Stimulated activated CD8-positive, alpha-beta memory T cell treated with anti-CD3 and anti-CD28 coated beads, Interleukin-4, amount 100 ng/mL, for 48 hours (primary cell): ENCODE measurements at places on chromosomes 6 and 20.

DNA sequence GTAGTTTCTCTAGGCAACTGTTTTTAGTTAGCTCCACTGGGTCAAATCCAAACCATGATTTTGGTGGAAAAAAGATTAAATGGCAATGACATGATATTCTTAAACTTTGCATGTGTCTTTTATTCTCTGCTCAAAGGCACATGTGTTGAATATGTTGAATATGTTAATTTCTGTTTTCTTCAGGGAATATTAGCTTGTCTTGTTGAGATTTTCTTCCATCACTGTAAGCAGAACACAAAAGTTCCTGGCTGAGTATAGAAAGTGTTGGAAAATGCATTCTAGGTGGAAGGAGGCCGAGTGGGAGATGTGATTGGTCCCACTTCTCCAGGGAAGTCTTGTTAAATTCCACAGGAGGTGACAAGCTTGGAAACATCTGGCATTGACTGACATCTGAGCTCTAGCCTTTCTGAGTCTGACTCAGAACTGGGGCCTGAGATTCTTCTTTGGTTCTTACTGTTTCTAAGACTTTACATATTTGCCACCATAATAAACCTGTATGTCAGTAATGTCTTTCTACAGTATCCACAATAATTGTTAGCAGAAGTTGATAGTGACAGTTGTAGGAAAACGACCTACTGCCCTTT, 81.1 kb downstream of the LAMA4 start:
- no peak for DNase-seq

- DNase-seq: no peak
These were observed 111.0 kb downstream of the ATG5 start for GRCh38 chr6:106214531-106214930.

DNA sequence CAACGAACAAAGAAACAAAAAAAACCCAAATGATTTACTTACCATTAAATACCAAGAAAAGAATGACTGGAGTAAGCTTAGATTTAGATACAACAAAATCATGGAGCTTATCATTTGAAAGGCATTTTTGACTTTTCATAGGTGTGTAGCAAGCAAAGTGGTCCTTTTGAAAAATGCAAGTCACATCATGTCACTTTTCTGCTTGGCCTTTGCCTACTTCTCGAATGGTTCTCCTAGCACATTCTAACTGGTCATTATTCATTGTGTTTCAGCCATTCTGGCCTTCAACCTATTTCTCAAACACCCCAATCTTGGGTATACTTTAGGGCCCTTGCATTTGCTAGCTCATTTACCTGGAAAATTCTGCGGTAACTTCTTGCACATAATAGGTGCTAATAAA, 22.6 kb downstream of the ASXL1 start:
- DNase-seq: no peak

DNA sequence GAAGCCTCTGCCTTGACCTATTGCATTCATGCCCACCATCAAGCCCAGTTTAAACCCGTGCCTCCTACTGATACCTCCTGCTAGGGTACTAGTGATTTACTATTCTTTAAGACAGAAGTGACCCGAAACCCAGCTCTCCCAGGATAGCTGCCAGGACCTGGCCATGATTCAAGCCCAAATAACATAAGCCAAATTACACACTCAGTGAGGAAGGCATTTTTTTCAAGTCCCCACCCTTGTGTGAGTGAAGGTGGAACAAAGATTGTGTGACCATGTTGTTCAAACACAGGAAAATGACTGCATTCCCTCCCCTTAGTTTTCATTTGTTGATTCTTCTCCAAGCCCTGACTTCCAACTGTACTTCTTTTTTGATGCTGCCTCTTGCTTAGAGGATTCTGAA, 3.7 kb upstream of the KAT14 start:
- DNase-seq: no peak

- no peak for DNase-seq
These were observed 620.1 kb downstream of the HTR1B start for GRCh38 chr6:76843054-76843822.

- DNase-seq: no peak
These were observed 632.5 kb upstream of the MMS22L start for GRCh38 chr6:97915537-97915936.
